Activated naive CD4-positive, alpha-beta T cell treated with anti-CD3 and anti-CD28 coated beads, Interleukin-2, amount 50 U/mL, for 16 hours (primary cell): ENCODE measurements at places on chromosomes 2 and 18.
A peak's percentile ranks its signal among the peaks of the same experiment; 100 is the strongest.

DNA sequence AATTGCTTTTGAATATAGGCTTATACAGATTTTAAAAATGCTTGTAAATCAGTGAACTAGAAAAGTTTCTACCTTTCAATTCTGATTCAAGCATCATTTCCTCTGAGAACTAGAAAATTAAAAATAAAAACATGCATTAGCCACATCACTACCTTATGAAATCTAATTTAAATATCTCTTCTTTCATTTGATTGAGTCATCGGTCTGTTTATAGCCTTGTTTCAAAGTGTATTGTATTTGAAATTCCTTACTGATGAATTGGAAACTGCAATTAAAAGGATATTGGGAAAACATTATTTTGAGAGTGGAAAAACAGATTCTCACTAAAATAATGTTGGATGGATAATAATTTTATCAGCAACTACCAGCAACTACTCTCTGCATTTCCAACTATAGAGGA is 717.7 kb upstream of the FAM98A start:
- DNase-seq = no peak

- DNase-seq = no peak
Measured at GRCh38 chr2:238504181-238504931, 77.6 kb downstream of the ASB1 start.

DNA sequence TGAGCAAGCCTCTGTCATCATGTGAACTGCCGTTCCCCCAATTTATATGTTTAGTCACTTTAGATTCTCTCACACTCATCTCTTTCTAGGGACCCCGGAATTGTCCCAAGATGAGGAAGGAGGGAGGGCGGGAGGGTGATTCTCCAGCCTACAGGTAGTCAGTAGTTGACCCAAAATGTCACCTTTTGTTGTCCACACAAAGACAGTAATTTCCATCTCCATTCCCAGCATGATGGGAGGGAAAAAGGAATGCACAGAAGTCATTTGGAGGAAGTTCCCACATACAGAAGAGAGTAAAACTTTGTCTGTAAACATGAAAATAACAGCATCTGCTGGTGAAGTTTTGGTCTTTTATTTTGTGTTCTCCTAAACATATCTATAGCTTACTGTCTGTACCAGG is 222.9 kb downstream of the KLHL29 start:
- no peak for DNase-seq

DNA sequence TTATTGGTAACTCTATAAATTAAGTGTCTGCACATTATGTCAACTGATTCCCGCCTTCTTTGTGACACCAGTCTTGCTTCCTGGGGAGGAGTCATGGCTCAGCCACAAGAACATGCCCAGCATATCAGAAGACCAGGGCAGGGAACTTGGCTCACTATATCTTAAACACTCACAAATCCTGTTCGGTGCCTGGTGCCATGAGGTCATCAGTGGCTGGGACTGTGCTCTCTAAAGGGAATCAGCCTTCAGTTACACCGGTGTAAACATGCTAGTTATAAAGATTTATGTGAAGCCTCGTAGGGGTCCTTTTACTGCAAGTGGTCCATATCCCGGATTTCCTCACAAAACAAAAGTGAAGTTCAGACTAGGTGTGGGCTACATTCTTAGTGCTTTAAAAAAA is 73.1 kb upstream of the ZNF521 start:
- no peak for DNase-seq

- DNase-seq = no peak
Measured at GRCh38 chr2:178787155-178787554, 20.1 kb downstream of the TTN start.

GRCh38 chr2:237700512-237701032 is 73.2 kb downstream of the LRRFIP1 start:
- peak; percentile 70 for DNase-seq

GRCh38 chr2:68667371-68667770 is 24.0 kb downstream of the PROKR1 start:
- DNase-seq = no peak

DNA sequence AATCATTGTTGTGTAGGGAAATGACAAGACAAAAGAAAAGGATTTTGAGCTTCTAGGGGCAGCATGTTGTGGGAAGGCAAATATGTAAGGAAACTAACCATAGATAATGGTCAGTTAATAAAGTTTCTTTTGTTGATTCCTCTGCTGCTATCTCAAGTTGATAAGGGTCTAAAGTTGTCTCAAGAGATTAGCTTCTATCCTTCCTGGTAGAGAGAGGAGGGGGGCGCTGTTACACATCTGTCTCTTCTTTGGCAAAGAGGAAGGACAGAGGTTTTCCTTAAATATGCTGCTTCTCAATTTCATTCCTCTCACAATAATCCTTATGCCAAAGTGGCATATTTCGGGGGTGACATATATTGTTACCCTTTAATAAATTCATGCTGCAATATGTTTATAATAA is 944.0 kb downstream of the DPP10 start:
- DNase-seq = no peak

DNA sequence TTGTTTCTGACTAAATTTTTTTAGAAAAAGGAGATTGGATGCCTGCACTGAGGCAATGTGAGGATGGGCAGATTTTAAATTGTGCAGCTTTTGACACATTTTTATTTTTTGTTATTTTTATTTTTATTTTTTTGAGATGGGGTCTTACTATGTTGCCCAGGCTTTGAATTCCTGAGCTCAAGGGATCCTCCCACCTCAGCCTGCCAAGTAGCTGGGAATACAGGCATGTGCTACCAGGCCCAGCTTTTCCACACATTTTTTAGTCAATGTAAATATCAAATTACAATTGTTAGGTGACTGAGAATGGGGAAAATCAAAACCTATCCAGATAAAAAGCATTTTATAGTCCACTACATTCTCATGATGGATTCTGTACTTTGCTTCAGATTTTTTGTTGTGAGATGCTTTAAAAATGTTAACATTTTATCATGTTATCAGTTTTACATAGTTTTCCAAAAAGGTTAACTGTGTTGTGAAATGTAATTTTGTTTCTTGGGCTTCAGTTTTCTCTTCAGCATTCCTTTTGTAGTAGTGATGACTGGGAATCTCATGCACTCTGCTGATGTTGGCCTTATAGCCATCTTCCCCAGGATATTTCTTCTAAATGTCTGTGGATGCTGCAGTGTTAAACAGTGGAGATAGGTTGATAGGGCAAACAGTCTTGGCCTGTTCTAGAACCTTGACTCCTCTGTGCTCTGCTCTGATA is 41.4 kb downstream of the PKP4 start:
- DNase-seq = no peak

GRCh38 chr2:152012697-152013096 is 86.1 kb downstream of the CACNB4 start:
- DNase-seq = no peak

DNA sequence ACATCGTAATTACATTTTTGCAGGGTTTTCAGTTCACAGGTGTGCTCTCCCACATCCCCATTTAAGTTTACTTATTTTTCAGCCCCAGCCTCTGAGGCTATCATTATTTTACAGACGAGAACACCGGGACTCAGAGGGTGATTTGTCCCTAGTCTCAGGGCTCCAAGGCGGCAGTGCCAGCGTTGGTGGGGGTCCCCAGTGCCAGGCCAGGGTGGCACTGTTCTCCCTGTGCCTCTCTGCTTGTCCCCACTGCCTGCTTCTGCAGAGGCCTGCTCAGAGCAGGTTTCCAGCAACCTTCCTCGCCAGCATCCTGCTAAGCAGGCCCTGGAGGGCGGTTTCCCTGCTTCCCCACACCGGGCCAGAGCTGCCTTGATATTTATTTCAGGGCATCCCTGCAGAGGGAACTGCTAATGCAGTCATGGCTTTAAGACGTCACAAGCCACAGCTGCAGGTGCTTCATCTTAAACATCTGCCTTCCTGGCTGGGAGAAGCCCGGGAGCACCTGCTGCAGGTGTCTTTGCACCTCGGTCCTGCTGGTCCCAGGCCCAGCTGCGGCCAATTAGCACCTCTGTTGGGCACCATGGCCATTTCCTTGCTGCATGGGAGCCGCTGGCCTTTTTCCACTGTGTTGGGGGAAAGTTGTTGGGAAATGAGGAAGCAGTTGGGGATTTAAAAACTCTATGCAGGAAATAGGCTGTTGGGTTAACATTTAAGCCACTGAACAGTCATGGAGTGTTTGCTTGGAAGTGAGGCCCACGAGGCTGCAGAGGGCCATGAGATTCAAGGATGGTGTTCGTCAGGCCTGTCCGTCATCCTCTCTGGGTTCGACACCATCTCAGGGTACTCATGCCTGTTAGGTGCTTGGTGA is 22.8 kb downstream of the HPCAL1 start:
- no peak for DNase-seq

DNA sequence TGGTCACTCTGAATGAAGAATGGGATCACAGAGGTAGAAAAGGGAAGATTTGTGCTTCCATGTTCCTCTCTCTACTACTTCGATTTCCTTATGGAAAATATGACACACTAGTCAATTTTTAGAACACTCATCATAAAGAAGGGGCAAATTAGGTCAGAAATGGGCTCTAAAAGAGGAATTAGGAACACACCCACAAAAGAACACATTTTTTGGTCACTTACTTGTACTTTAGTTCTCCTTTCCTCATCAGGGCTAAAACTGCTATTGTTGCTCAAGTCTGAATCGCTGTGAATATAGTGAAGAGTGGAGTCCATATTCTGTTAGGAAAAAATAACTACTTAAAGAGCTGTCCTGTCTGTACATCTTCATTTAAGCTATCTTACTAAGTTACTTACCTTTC is 52.6 kb downstream of the PPP4R1 start:
- no peak for DNase-seq

GRCh38 chr18:75775121-75775520 is 347.6 kb upstream of the SMIM21 start:
- no peak for DNase-seq

- DNase-seq = no peak
Measured at GRCh38 chr18:31255953-31256352, 62.0 kb upstream of the DSG1 start.

DNA sequence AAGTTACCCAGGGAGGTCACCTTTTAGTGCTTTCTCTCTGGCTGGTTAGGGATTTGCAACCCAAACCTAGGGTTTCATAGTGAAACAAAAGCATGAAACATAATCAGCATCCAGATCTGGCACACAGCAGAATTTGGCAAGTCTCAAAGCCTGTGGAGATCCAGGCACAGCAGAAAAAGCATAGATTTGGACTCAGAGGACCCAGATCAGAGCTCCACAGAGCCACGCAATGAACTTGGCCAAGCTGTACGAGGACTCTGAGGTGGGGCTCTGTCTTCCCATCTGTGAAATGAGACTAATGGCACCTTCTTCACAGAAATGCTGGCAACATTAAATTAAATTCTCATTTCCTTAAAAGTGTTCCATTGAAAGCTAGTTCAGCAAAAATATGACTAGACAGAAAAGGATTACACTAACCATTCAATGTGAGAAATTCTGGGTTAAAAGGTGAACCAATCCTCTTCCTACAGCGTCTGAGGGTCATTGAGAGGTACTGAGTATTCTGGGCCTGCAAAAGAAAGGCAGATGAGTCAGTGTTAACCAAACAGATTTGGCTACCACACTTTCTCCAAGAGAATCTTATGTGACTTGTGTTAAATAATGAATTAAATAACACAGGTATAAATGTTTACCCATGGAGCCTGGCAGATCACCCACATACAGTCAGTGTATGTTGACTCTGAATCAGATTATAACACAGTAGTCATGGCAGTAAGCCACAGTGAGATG is 266.3 kb downstream of the MREG start:
- no peak for DNase-seq

DNA sequence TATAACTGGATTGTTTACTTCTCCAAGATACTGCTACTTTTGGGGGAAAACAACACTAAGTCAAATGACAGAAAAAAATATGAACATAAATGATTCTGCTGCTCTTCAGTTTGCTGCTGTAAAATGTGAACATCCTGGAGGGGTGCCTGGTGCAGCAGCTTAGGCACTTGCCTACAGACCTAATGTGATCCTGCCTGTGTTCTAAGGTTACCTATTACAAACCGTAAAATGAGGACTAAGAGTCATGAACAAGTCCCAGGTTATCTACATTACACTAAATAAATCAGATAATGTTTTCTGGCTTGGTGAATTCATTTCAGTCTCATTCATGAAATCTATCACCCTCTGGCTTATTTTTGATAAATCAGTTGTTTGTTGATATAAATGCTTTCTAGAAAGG is 38.4 kb upstream of the ERCC3 start:
- no peak for DNase-seq

DNA sequence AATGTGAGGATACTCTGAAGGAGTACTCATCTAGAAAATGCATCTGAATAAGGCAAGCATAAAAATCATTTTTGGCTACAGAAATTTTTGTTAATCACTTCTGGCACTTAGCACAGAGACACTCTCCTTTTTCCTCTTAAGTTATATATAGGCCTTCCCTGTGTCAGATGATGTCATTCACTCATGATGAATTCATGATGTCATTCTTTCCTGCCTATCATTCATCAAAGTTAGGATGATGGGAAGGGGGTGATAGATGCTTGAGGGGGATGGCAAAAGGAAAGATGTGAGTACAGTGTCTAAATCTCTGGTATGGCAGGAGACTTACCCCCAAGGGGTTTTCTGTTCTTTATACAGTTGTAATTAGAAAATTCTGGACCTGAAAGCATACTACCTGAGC is 42.0 kb downstream of the MAP3K20 start:
- DNase-seq = no peak

DNA sequence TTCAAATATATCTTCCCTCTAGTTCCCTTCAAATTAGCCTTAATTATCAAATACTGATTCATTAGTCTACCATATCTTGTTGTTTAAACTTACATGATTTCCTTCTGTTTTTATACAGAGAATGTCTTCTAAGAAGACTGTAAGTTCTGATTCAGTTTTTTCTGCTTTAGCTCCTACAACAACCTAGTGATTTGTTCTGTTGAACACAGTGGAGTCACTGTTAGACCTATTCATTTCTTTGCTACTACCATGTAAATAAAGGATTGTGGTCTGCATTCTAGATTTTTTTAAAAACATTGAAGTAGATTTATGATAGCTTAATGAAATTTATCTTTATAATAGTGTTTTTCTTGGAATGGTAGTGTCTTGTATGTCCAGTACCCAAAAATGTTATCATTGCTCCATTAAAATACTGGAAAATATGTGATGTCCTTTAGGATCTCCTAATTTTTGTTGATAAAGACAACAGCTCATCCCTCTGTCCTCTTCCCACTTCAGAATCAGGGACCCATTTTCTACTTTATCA is 146.4 kb downstream of the MBD5 start:
- DNase-seq = no peak
